Activated CD4-positive, alpha-beta T cell treated with anti-CD3 and anti-CD28 coated beads, Interleukin-2, Interleukin-4, amounts not matched to agents 100 ng/mL and 50 ng/mL, durations not matched to agents 16 hours and 8 hours (primary cell): ENCODE measurements at places on chromosomes 13 and 19.
A peak's percentile ranks its signal among the peaks of the same experiment; 100 is the strongest.

DNA sequence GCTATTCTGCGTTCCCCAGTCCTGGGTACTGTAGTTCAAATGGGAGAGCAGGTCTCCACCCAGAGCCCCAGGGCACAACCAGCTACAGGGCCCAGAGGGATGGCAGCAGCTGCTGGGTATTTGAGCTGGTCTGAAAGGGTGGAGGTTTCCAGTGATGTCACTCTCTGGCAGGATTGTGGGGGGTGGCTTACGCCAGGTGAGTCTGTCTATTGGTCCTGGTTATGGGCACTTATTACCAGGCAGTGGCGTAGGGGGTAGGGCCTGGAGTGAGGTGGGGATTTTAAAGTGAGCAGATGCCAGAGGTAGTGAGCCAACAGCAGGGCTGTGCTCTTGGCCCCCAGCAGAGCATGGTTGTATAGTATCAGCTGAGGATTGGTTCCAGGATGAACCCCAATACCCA is 6.2 kb downstream of the RPS19 start:
- no peak for DNase-seq

DNA sequence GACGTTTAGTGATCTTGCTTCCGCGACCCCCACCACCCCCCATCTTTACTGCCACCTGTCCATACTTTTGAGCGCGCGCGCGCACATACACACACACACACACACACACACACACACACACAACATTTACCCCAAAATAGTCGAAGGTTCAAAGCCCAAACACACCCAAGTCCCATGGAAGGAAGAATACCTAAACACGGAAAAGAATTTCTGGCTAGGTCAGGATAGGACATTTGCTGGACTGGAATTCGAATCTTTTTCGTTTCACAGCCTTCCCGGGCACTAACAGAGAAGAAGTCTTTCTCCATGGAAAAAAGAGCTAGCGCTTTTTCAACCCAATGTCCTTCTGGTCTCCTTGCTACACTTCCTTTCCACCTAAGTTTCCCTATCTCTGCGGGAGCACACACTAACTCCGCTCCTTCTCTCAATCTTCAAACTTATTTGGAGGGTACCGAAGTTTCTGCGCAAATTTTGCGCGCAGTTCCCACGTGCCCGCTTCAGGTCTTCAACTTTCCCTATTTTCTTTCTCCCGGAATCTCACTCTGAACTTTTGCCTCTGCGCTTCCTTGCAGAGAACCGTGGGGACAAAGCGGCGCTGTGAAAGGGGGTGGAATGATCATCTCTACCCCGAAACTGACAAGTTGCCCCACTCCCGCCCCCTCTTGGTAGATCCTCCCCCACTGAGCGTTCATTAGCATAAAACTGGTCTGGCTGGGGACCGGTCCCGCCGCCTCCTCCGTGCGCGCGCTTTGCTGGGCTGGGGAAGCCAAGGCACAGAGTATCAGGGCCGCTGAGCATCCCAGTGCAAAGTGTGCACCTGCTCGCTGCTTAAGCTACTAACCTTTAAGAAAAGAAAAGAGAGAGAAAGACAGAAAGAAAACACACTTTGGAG is 2.7 kb downstream of the DACH1 start:
- DNase-seq: no peak

GRCh38 chr19:7815325-7815724 is 14.7 kb upstream of the EVI5L start:
- DNase-seq: no peak

DNA sequence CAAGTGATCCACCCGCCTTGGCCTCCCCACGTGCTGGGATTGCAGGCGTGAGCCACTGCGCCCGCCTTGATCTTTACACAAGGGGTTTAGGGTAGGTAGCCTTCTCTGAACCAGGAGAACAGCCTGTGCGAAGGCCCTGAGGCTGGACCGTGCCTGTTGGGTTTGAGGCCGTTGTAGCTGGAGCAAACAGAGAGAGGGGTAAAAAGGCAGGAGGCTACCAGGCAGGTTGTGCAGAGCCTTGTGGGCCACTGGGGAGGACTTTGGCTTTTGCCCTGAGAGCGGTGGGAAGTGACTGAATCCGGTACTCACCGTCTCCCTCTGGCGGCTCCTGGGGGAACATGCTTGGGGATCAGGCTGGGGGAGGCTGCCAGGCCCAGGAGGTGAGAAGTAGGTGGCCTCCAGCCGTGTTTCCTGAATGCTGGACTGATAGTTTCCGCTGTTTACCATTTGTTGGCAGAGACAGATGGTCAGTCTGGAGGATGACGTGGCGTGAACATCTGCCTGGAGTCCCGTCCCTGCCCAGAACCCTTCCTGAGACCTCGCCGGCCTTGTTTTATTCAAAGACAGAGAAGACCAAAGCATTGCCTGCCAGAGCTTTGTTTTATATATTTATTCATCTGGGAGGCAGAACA is 24.6 kb downstream of the SPC24 start:
- peak; percentile 71 for DNase-seq

- DNase-seq: no peak
These were observed 13.2 kb downstream of the CLEC4G start for GRCh38 chr19:7718668-7719067.

GRCh38 chr13:51808811-51809210 is 4.8 kb upstream of the DHRS12 start:
- no peak for DNase-seq

DNA sequence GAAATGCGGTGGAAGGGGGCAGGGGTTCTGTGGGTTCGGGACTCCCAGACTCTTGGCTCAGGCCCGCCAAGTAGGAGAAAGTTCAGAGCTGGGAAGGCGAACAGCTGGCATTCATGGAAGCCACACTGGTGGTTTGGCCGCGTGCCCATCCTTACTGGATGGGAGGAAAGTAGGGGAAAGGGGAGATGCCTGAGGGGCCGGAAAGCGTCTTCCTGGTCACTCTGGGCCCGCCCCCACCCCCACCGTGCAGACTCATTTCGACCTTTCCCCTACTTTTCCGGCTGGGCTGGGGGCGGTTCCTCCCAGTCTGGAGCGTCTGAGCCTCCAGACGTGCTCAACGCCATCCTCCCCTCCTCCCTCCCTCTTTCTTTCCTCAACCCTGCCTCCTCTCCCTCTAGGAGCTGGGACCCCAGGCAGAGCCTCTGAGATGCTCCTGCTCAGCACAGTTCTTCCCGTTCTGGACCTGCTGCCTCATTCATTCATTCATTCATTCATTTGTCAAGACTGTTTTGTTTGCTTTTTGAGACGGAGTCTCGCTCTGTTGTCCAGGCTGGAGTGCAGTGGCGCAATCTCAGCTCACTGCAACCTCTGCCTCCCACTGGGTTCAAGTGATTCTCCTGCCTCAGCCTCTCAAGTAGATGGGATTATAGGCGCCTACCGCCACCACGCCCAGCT is 3.5 kb downstream of the ANGPTL4 start:
- DNase-seq: no peak

GRCh38 chr13:26423629-26424028 is 133.9 kb upstream of the WASF3 start:
- no peak for DNase-seq

DNA sequence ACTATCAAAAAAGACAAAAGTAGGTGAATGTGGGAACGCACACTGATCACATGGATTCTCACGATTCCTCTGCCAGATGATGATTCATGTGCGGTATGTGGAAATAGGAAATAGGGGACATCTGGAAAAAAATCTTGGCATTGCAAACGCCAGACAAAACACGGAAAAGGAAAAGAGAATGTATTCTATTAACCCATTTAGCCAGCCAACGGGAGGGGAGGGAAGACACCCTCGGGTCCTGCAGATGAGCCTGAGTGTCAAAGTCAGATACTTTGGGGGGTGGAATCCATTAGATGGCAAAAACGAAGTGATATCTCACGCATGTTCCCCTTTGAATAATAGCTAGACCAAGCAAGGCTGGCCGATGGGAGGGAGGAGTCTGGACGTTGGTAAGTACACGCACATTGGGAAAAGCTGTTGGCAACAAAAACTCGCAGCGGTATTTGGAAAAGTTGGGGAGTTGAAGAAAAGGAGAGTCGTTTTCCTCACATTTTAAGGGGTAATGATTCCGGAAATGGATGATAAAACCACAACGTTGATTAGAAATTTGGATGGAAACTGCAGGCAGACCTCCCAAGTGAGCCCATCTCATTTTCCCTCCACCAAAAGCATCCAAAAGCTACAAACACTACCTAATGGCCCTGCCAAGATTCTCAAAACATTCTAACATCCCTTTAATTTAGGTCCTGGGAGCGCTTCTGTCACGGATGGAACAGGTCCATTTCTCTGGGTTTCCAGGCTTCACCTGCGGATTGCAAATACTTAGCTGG is 73.6 kb downstream of the COL4A1 start:
- DNase-seq: no peak

DNA sequence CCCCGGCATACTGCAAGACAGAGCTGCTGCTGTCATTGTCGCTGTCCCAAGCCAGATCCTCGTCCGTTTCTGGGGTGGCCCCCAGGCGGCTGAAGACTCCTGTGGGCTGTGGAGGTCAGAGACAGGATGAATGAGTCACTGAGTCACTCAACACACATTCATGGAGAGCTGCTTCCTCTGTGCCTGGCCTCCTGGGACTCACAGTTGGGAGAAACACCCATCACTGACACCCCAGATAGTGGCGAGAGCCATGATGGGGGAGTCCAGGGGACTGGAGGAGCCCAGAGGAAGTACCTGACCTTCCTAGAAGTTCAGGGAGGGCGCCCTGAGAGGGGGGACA is 26.0 kb downstream of the C19orf47 start:
- DNase-seq: no peak

DNA sequence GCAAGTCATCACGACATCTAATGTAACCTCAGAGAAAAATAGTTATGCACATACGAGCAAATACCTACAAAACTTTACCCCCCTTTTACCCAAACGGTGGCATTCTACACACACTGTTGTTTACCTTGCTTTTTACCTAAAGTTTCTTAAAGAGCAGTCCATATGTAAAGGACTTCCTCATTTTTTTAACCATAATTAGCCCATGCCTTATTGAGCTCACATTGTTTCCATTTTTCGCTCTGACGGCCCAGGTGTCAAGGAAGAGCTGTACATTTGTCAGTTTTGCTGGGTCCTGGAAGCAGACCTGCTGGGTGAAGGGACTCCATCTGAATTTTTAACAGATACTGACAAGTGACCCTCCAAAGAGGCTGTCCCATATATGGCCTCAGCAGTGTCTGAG is 89.4 kb downstream of the STK24 start:
- DNase-seq: no peak

- DNase-seq: no peak
These were observed 421.0 kb upstream of the MIR17HG start for GRCh38 chr13:90926459-90926858.

- no peak for DNase-seq
These were observed 31.9 kb downstream of the NFIC start for GRCh38 chr19:3398114-3398899.

GRCh38 chr13:47299304-47299703 is 402.5 kb upstream of the HTR2A start:
- DNase-seq: no peak

DNA sequence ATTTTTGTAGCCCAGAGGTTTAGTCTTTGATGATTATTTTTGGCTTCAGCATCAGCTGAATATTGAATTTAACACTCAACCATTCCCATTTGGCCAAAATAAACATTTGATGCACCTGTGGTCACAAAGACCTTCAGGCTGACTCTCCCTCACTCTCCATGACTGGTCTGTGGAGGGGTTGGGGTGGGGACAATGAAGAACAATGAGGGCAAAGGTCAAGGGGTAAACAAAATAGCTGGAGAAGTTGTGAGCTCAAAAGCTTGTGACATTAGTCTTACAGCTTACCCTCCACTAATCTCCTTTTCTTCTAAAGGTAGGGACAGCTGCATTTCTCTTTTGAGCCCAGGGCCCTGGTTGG is 86.9 kb downstream of the SLC15A1 start:
- no peak for DNase-seq

DNA sequence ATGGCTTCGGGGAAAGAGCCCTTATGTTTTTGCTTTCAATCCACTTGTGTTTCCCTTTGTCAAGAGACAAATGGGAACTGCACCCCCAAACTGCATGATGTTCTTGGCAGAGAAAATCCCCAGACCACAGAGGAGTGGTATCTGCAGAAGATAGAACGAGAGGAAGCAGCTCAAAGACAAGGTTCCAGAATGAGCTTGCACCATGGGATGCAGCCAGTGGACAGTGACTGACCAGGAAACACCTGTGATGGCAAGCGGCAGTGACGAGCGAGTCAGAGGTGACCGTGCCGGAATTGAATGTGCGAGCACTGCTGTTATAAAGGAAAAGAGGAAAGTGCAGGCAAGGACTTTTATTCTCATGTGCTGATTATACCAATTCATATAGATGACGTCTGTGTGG is 46.3 kb downstream of the IRS2 start:
- no peak for DNase-seq

- DNase-seq: no peak
These were observed 28.4 kb downstream of the GPR42 start for GRCh38 chr19:35399231-35399630.

DNA sequence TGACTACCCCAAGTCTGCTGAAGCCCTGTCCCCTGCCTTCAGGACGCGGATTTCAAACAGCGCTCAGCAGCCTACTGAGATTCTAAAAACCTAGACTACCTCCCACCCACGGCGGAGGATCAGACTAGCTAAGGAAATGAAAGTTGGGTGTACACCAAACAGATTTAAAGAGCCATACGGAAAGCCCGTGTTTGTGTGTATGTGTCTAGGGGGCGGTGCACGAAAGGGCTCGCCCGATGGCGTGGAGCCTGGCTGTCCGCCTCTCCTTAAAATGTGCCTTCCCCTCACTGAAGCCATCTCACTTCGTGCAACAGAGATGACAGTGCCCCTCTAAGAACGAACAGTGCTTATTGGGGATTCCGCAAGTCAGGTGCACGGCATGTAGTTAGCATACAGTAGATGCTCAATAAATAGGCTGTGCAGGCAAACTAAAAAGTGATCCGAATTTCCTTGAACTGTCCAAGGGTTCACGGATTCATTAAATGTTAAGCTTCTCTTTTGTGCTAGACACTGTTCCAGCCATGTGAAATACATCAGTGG is 639 bp downstream of the LENG1 start:
- DNase-seq: peak; percentile 30

DNA sequence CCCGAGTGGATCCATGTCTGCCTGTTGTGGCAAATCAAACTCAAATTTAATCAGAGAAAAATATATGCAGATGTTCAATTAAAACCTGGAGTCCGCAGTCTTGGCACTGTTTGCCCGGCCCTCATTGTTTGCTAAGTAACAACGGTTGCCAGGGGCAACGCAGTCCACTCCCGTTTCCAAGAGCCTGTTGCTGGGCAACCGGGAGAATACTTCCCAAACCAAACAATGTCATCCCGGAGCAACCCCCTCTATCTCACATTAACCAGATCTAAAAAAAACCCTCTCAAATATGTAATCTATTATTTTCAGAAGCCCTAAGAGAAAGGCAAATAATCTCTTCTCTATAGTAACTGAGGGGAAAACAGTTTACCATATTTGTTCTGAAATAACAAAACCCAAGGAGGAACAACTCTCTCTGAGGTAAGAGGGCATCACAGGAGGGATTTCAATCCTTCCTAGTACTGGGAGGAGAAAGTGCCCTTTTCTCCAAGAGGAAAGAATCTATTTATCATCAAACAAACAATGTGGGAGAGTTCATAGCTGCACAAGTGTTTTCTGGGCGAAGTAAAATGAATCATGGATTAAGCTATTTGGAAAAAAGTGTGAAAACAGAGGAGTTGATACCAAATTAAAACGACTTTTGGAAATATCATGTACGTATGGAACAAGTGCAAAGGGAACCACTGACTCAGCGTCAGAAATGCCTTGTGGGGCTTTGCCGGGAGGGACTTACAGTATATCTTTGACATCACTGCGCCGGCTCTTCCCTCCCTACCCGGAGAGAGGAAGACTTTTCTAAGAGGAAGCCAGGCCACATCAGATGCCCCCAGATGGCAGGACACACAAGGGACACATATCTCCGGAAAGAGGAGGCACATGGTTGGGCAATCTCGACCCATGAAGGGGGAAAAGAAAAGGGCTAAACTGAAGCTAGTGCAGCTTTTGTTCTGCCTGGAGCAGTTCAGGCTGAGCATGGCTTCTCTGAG is 43.3 kb downstream of the RFX2 start:
- DNase-seq: no peak
